ENCODE measurements at places on chromosomes 4 and X.

DNA sequence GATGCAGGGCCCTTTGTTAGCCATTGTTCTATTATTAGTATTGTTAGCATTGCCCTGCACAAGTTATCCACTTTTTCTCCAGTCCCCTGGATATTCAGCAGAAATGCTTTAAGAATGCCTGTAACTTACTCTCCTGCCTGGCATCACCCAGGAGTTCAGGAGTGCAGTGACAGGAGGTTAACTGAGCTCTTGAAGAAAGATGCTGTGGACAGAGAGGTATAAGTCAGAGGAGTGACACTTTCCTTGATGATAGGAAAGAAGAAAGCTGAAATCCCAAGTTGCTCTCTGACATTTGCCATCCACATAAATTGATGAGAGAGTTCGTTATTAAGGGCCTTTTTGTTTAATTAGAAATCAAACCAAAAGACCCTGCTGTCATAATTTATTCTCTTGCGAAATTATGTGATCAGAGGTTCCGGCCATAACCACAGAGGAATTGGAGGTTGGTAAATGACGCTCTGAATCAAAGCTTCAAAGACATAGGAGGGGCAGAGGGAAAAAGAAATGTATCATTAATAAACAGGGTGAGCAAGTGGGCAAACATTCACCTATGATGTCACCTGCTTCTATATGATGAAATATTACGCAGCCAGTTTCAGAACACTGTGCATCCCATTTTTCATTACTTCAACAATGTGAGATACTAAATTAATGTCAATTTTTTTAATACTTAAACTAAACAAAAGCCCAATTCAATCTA, 230.2 kb upstream of the JADE1 start:
- no peak for DNase-seq

DNA sequence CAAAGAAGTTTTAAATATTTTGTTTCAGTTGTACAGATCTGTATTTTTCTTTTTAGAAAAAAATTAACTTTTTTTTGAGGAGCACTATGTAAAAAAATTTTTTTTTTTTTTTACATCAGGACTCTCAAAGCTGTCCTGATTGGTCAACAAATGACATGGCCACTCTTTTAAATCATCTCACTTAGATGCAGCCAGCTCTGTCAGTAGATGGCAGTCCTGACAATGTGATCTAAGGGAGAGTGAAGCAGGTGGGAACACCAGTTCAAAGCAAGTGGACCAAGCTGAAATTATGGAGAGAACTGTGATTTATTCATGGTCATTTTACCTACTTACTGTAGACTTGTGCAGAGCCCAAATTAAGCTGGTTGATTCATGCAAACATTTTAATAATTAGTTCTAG, 174.7 kb upstream of the GPRIN3 start:
- peak; percentile 22 for DNase-seq

- no peak for DNase-seq
These were observed 340.0 kb upstream of the NDST4 start for GRCh38 chr4:115453416-115453815.

DNA sequence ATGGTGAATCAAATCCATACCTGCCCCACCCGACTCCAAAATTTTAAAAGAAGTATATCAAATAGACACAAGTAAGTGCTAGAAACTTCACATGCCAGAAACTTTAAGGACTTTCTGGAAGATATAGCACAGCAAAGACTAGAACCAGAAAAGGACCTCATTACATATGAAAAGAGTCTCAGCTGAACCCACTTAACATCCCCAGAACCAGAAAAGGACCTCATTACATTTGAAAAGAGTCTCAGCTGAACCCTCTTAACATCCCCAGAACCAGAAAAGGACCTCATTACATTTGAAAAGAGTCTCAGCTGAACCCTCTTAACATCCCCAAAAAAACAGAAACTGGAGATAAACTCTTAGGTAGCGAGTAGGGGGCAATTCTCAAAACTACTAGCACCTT, 32.3 kb downstream of the STPG2 start:
- no peak for DNase-seq

- no peak for DNase-seq
These were observed 260.1 kb upstream of the EDNRA start for GRCh38 chr4:147220833-147221232.

- DNase-seq, result peak; percentile 96
These were observed 202.2 kb upstream of the GPRIN3 start for GRCh38 chr4:89509708-89510281.

- no peak for DNase-seq
These were observed 98.0 kb upstream of the TBC1D9 start for GRCh38 chr4:140854168-140854567.

GRCh38 chr4:123579961-123580360, 183.4 kb downstream of the SPRY1 start:
- DNase-seq, result no peak

DNA sequence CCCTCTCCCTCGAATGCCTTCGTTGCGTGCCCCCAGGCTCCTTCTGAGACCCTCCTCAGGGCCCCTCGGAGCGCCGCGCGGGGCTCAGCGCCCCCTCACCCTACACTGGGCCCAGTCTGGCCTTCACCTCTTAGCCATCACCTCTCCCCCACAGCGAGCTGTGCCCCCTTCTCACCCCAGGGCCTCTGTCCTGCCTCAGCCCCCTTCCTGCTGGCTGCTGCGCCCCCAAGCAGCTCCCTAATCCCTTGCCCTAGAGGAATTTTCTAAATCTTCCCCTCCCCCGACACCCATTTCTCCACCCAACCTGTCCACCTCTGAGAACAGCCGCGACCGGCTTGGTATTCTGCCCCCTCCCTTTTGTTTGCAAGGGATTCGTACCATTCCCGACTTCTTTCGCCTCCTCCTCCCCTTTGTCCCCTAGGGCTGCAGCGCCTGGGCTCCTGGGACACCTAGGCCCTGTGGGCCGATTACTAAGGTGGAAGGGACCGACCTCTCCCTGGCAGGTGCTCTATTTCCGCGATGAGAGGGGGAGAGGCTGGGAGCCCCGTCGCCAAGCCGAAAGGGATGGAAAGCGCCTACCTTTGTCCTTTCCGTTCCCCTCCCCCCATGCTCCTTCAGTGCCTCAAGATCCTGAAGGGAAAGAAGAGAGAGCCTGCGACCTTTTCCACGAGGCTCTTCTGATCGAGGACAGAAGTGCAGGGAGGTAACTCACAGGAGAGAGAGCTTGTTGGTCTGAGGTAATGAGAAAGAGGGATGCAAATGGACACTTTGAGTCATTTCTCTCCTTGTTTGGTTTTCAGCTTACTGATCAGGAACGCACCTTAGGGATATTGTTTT, 10.9 kb downstream of the DLG3 start:
- DNase-seq, result no peak

DNA sequence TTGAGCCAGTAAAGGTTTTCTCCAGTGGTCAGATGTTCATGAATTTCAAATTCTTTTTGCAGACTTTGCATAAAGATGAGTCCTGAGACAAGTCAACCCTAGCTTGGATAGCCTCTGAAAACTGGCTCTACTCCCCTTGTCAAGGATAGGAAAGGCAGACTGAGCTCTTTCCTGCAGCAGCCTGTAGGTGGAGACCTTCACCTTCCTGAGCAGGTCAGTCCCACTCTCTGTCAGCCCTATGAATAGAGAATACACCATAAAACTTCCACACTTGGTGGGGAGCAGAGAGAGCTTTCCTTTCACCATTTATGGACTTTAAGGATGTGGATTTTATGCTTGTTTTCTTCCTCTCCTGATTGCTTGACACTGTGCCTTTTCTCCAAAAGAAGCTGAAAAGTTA, 41.9 kb downstream of the PCDH19 start:
- no peak for DNase-seq

DNA sequence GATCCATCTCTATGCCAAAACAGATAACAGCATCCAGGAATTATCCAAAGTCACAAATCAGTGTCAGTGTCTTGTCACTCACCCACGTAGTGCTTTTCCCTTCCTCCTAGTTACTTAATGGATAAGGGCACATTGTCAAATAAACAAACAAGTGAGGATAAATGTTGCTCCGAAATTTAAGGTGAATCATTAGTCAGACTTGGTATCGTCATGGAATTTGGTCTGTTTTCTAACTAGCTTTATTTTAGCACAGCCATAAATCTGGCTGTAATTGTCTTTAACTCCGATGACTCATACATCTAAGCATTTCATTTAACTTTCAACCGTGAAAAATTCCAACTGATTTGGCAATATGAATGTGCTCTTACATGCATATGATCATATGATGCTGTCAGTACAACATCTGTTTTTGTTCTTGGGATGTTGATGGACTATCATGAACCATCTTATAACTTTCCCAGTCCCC, 83.3 kb downstream of the SNCA start:
- peak; percentile 98 for DNase-seq

DNA sequence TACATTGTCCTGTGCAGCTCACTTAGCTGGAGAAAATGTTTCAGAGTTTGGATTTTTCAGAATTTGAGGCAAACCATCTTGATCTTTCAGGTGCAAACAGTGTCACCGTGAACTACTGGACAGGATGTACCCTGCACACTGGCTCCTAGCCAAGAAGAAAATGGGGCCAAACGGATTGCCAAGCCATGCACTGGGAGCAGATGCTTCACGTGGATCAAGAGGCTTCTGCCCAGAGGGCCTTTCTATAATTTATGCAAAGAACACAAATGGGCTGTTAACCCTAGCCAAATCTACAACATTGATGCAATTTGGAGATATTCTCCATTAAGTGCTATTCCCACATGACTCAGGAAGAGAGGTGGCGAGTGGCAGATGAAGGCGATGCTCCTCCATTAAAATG, 46.9 kb upstream of the ATP8A1 start:
- DNase-seq, result no peak

- DNase-seq, result no peak
These were observed 12.7 kb upstream of the ACSL1 start for GRCh38 chr4:184838249-184839074.

- no peak for DNase-seq
These were observed 2.9 kb downstream of the ADRA2C start for GRCh38 chr4:3768842-3769641.

- DNase-seq, result peak; percentile 30
These were observed 1.0 kb upstream of the ARHGAP4 start for GRCh38 chrX:153926858-153927671.

GRCh38 chr4:3771164-3771809, 5.1 kb downstream of the ADRA2C start:
- DNase-seq, result no peak

GRCh38 chr4:81455897-81456296, 15.8 kb downstream of the RASGEF1B start:
- no peak for DNase-seq

GRCh38 chr4:7892212-7893019, 47.2 kb downstream of the AFAP1 start:
- DNase-seq, result peak; percentile 78

GRCh38 chrX:71996826-71997225, 86.2 kb downstream of the NHSL2 start:
- peak; percentile 46 for DNase-seq

- peak; percentile 15 for DNase-seq
These were observed 11.8 kb upstream of the HSD17B10 start for GRCh38 chrX:53445977-53446376.

- DNase-seq, result no peak
These were observed 34.5 kb downstream of the MAGEA10 start for GRCh38 chrX:152103866-152104265.

- no peak for DNase-seq
These were observed 6.3 kb downstream of the MXD4 start for GRCh38 chr4:2255501-2256155.

- DNase-seq, result no peak
These were observed 285.9 kb downstream of the ARHGAP10 start for GRCh38 chr4:148017801-148018200.

DNA sequence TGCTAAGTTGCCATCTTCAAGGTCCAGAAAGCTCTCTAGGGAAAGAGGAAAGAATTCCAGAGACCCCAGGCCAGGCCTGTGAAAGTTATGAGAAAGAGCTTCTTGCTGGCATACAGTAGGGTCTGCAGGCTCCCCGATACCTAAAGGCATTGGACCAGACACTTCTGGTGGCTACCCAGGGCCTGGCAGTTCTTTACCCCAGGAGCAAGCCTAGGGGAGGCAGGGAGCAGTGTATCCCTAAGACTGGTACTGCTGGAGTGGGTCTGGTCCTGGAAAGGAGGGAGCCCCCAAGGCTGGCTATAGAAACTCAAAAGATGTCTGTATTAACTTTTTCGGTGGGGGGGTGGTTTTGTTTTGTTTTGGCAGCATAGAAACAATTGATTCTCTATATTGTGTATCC, 19.8 kb upstream of the FAM193A start:
- no peak for DNase-seq

GRCh38 chr4:40547789-40548132, 81.9 kb downstream of the RBM47 start:
- no peak for DNase-seq

- DNase-seq, result peak; percentile 22
These were observed 197.1 kb upstream of the GIMD1 start for GRCh38 chr4:106565727-106566126.

GRCh38 chrX:11261260-11261659, 32.0 kb upstream of the AMELX start:
- DNase-seq, result peak; percentile 56

DNA sequence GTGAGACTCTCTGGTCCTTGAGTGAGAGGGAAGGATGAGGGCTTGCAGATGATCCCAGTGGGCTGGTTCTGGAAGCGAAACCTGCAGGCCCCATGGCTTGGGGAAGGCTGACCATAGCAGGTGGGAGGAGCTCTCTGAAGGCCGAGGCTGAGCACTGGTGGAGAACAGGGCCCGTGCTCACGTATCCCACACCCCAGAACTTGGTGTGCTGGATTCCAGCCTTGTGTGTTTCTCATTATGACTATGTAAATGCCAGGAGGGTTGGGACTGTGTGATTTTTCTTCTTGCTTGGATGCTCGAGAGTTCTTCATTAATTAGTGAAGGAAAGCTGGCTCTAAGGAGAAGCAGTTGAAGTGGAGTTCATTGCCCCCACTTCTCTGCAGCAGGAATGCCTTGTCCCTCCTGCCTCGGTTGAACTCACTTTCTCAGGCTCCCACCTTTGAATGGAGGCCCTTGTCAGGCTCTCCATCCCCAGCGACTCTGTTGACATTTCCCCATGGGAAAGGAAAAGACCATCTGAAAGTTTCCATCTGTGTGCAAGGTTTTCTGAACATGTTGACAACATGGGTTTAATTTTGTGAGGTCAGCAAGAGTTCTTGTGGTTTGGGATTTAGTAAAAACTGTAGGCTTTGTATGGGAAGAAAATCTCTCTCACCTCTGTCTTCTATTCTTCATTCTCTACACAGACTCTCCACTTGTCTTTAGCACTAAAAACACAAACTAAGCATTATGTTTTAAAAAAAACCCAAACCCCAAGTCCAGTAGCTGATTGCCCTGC, 57.7 kb downstream of the TBL1X start:
- peak; percentile 58 for DNase-seq

GRCh38 chr4:66062044-66062443, 391.8 kb upstream of the EPHA5 start:
- peak; percentile 0 for DNase-seq

GRCh38 chr4:182065255-182065654, 177.9 kb upstream of the TENM3 start:
- DNase-seq, result no peak

DNA sequence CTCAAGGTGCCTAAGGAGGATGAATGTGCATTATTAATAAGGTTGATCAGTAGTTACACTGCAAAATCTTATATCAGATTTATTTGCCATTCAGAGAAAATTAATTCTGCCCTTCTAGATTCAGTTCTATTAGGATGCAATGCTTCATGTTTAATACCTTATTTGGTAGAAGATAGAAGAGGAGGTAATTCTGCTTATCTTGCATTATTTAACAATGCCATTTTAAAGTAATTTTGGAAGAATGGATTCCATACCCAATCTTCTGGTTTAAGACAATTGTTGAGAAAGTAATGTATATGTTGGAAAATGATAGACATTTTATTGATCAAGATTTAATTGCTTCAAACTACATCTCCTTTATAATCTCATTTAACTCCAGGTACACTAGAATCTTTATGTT, 360.9 kb downstream of the ADGRL3 start:
- DNase-seq, result no peak
